ENCODE measurements at places on chromosomes 6 and 20. TPM values are rescaled to one million over a fixed set of nuclear protein-coding genes. Genes with fewer than 3 reads are reported as not detected.

The KCNK16 gene
- not detected for total RNA-seq

The CFAP61 gene
- total RNA-seq, result not detected

The LY6G6C gene
- not detected for total RNA-seq

The ZSWIM3 gene
- 5.7 TPM for total RNA-seq

The DSE gene
- 3.9 TPM for total RNA-seq

The FAM229B gene
- total RNA-seq, result 1.9 TPM

The PKIB gene
- 1.3 TPM for total RNA-seq

The CCN5 gene
- total RNA-seq, result not detected

The WFDC12 gene
- not detected for total RNA-seq

The OR2J3 gene
- total RNA-seq, result not detected

The MYCT1 gene
- not detected for total RNA-seq

The HS3ST5 gene
- total RNA-seq, result not detected

The FRMD1 gene
- not detected for total RNA-seq

The CD24 gene
- total RNA-seq, result 1.1 TPM

The KCNQ2 gene
- 0.19 TPM for total RNA-seq

The VIP gene
- not detected for total RNA-seq

The ARMC12 gene
- total RNA-seq, result 0.85 TPM

The GPRC6A gene
- not detected for total RNA-seq

The C6orf132 gene
- total RNA-seq, result 0.08 TPM

The TLDC2 gene
- total RNA-seq, result not detected

The C6orf141 gene
- total RNA-seq, result 0.68 TPM

The FAXC gene
- total RNA-seq, result not detected

The RAET1L gene
- total RNA-seq, result not detected

The GMPR gene
- 14.0 TPM for total RNA-seq

The RUNX2 gene
- 5.1 TPM for total RNA-seq

The WFDC10B gene
- not detected for total RNA-seq

The EPPIN gene
- total RNA-seq, result not detected

The HLA-DMB gene
- total RNA-seq, result 14.7 TPM

The UTRN gene
- 199 TPM for total RNA-seq

The SAMD3 gene
- total RNA-seq, result 52.6 TPM

The IPCEF1 gene
- total RNA-seq, result 42.9 TPM

All from activated naive CD8-positive, alpha-beta T cell treated with anti-CD3 and anti-CD28 coated beads, Interleukin-2, amount 10 ng/mL, durations not matched to agents 7 days and 5 days (primary cell).